ENCODE measurements at places on chromosomes 3 and 15.
A peak's percentile ranks its signal among the peaks of the same experiment; 100 is the strongest.

DNA sequence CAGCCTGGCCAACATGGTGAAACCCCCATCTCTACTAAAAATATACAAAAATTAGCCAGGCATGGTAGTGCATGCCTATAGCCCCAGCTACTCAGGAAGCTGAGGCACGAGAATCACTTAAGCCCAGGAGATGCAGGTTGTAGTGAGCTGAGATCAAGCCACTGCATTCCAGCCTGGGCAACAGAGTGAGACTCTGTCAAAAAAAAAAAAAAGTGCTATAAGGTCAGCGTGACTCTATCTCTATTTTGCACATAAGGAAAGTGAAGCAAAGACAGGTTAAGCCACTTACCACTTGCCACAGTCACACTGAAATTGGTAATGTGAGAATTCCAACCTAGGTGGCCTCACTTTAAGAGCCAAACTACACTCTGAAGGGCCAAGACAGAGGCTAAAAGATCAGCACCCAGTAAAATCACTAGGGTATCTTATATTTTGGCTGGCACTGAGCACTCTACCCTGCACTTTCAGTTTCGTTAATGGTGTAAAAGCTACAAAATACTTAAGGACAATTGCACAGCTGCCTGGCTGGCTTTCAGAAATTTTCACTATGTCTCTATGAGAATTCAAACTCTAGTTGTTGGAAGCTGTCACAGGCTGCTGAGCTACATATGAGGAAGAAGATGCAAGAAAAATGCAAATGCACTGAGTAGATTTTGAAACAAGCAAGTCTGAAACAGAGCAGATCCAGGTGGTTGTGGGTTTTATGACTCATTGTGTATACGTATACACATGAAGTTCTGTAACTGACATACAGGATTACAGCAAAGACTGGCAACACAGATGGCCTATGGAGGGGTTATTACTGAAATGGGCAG lies 32.7 kb downstream of the TRANK1 start:
- DNase-seq = peak; percentile 52

- DNase-seq = no peak
Measured at GRCh38 chr3:135691240-135691639, 274.3 kb upstream of the PPP2R3A start.

DNA sequence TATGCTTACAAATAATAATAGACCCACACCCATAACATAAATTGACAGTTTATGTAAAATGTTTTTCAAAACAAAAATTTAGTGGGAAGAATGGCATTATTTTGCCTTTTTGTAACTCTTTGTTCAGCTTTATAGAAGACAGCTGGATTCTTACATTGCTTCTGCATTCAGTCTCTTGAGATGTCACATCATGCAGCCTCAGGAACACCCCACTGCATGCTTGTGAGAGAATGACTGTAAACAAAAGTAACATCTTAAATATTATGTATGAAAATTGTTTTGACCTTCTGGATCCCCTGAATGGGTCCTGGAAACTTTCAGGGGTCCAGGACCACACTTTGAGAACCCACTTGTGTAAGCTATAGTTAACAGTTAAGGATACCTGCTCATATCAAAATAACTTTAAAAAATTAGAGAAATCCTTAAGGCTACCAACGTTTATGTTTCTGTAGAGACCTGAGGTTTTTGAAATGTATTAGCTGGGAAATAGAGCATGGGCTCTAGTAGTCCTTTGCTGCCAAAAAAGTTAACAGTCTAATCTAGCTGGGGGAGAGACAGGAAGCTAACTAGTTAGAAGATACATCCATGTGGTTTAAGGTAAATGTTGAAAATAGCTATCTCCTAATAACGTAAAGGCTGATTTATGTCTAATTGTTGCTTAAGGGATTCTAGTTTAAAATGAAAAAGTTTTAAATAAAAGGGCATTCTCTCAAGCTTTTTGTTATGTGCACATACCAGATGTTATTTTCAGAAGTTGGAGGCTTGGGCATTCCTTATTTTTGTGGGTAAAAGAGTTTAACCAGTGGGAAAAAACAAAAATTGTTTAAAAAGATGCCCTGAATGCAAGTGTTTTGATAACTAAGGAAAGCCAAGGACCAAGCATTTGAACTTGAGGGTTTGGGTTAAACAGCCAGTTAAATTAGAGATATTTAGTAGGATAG lies 3.8 kb downstream of the USP3 start:
- no peak for DNase-seq

DNA sequence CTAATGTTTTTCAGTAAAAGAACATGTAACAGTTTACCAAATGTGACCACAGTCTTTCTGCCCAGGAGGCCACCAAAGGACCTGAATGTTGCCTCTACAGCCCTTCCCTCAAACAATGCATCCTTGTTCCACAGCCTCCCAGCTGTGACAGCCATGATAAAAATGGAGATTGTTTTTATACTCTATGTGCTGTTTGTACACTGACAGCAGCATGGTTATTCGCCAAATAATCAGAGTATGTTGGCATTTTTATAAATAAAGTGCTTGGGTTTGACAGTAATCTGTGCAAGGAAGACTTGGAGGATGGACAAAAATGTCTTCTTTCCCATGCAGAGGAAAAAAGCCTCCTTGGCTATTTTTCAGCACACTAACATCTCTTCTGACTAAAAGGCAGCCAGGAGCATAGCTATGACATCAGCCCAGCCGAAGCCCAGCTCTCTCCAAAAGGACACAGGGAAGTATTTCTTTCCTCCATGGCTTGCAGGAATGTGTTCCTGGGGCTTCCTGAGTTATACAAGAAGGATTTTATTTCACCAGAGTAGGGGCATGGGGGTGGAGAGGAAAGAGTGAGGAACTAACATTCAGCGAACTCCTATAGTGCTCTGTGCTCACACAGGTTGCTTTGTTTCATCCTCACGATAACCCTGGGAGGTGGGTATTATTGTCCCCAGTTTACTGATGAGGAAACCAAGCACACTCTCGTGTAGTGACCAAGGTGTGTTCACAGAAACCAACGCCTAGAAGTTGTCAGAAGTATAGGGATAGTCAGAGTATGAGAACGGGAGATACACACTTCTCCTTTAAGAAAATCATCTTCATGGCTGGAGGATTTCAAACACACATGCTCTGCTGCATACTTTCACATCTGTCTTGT lies 339.7 kb downstream of the MECOM start:
- DNase-seq = no peak

- no peak for DNase-seq
Measured at GRCh38 chr3:53236112-53236841, 19.5 kb downstream of the TKT start.

GRCh38 chr15:99042892-99043291 lies 35.3 kb upstream of the PGPEP1L start:
- DNase-seq = no peak

- no peak for DNase-seq
Measured at GRCh38 chr3:14234251-14235002, 55.8 kb downstream of the LSM3 start.

GRCh38 chr3:16430717-16431630 lies 82.5 kb downstream of the RFTN1 start:
- DNase-seq = no peak

- no peak for DNase-seq
Measured at GRCh38 chr15:101148881-101149664, 102.8 kb downstream of the CHSY1 start.

Data from stimulated activated CD4-positive, alpha-beta T cell treated with anti-CD3 and anti-CD28 coated beads, Interleukin-4, amount 100 ng/mL, for 24 hours (primary cell).